ENCODE measurements at places on chromosomes 16 and 17. TPM values are rescaled to one million over a fixed set of nuclear protein-coding genes. Genes with fewer than 3 reads are reported as not detected.

EVI2A gene
- total RNA-seq, result 22.0 TPM

SEZ6 gene
- not detected for total RNA-seq

GFAP gene
- total RNA-seq, result not detected

PSMC5 gene
- total RNA-seq, result 154 TPM

CD79B gene
- total RNA-seq, result 24.2 TPM

MSRB1 gene
- 8.5 TPM for total RNA-seq
